Psoas muscle (tissue), 8 donors: ENCODE measurements at places on chromosomes 11 and 22. TPM values are rescaled to one million over a fixed set of nuclear protein-coding genes. Genes with fewer than 3 reads are reported as not detected.
A peak's percentile ranks its signal among the peaks of the same experiment; 100 is the strongest.

DNA sequence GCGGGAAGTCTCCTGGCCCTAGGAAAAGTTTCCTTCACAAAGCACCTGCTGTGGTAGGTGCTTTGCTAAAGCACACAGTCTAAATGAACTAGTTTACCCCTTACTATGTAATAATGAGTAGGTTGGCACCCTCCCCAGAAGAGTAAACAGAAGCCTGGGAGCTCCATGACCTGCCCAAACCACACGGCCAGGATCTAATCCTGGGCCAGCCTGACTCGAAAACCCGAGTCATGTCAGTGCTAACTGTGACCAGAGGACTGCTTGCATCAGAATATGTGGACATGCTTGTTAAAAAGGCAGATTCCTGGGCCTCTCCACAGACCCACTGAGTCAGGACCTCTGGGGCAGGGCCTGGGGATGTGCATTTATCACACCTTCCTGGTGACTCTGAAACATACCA is 67.7 kb downstream of the PANX1 start:
- no peaks in the 10 kb centered on the region for H3K4me1 ChIP-seq
- H3K36me3 ChIP-seq: no peaks in the 10 kb centered on the region
- no peak overlapping the region for H3K4me3 ChIP-seq

Gene TTC12
- 4.6 TPM for total RNA-seq

DNA sequence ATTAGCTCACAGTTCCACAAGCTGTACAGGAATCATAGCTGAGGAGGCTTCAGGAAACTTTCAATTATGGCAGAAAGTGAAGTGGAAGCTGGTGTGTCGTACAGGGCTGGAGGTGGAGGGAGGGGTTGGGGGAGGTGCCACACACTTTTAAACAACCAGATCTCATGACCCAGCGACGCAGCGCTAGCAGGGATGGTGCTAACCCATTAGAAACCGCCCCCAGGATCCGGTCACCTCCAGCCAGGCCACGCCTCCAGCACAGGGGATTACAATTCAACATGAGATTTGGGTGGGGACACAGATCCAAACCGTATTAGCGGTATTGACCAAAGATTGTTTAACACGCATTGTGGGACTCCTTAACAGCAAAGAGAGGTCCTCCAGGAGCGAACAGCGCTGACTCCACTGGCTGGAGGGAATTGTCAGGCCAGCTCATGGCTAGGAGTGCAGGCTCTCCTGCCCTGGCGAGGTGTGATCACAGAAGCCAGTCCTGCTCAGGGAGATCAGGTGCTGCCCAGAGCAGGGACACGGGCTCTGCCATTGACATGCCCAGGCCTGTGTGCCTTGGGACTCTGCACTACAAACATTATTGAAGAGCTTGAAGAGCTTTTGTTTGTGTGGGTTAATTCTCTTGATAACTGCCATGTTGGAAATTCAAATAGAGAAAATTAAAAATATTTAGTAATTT is 215.3 kb downstream of the TBC1D22A start:
- H3K4me3 ChIP-seq: no peak overlapping the region
- H3K36me3 ChIP-seq: no peaks in the 10 kb centered on the region
- no peak for DNase-seq
- H3K27me3 ChIP-seq: no peaks in the 10 kb centered on the region
- no peaks in the 10 kb centered on the region for H3K4me1 ChIP-seq

Gene HDHD5
- 46.7 TPM for total RNA-seq

Gene NUCB2
- total RNA-seq: 42.3 TPM

DNA sequence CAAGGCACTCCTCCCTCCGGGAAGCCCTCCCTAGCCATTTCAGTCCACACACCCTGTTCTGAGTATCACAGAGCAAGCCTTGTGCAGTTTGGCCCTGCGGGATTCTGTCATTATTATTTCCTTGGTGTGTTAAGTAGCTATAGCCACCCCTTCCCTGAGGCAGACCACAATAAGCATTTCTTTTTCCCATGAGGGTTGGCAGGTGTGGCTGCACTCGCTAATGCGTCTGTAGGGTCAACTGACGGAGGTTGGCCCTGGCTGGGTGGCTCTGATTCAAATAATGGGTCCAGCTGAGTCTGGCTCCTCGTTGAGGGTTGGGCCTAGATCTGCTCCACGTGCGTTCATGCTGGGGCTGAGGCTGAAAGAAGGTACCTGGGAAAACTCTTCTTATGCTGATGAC is 5.1 kb downstream of the F2 start:
- no peak overlapping the region for H3K27ac ChIP-seq
- no peaks in the 10 kb centered on the region for H3K36me3 ChIP-seq
- H3K27me3 ChIP-seq: no peaks in the 10 kb centered on the region
- H3K4me3 ChIP-seq: no peak overlapping the region
- no peak for DNase-seq

GRCh38 chr11:64339754-64340408 is at the start of gene CCDC88B:
Gene CCDC88B, plus strand, starts transcription at chr11:64340204. Its CDS starts 63 bp downstream, at chr11:64340267.
- H3K36me3 ChIP-seq: no peaks in the 10 kb centered on the region
- H3K4me1 ChIP-seq: peaks cover 5% of the 10 kb centered on the region
- H3K4me3 ChIP-seq: no peak within 1 kb of the TSS
- H3K27ac ChIP-seq: no peak within 1 kb of the TSS

Gene POTEH
- not detected for total RNA-seq

Gene TEX12
- not detected for total RNA-seq

GRCh38 chr11:72788241-72788640 is 5.6 kb downstream of the STARD10 start:
- no peaks in the 10 kb centered on the region for H3K36me3 ChIP-seq
- peaks cover 16% of the 10 kb centered on the region for H3K4me1 ChIP-seq
- DNase-seq: no peak
- H3K27me3 ChIP-seq: no peaks in the 10 kb centered on the region
- no peak overlapping the region for H3K27ac ChIP-seq
- no peak overlapping the region for H3K4me3 ChIP-seq

- H3K4me3 ChIP-seq: no peak overlapping the region
- DNase-seq: no peak
- H3K4me1 ChIP-seq: no peaks in the 10 kb centered on the region
Measured at GRCh38 chr11:19020831-19021230, 39.7 kb downstream of the MRGPRX2 start.

Gene TSGA10IP
- total RNA-seq: not detected

DNA sequence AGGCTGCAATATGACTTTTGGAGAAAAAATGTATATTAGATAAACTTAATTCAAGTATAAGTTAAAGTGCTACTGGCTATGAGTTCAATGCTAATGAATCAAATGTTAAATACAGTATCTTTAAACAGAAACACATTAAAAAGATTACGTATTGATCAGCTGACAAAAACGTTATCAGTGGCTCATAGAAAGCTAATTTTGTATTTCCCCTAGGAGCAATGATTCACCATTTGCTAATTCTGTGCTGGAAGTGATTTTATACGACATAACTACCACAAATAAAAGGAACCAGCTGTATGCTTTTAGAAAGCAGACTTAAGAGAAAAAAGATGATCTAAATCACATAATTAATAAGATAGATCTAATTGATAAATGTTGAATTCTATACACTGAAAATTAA is 43.6 kb downstream of the MRE11 start:
- no peaks in the 10 kb centered on the region for H3K36me3 ChIP-seq
- no peak overlapping the region for H3K4me3 ChIP-seq
- H3K27me3 ChIP-seq: no peaks in the 10 kb centered on the region

DNA sequence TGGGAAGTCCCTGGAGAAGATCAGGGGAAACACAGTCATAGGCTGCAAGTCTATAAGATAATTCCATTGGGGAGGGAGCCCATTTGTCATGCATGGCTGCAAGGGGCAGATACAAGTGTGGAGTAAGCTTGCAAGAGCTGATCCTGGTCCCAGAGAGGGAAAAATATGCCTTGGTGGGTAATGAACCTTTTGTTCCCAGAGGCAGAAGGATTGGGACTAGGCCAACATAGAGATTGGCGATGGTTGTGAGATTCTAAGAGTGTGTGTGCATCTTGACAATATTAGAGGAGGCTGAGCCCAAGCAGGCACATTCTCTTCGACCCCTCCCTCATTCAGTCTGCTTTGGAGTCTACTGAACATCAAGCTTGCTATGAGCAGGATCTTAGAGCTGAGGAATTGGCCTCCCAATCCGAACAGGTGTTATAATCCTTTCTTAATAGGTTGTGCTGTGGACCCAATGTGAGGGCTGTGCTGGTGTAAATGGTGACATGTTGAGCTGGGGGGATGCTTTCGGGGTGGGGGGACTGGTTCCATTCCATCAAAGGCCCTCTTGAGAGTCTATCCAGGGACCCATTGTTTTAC is 18.4 kb downstream of the MIAT start:
- H3K4me3 ChIP-seq: no peak overlapping the region
- H3K27me3 ChIP-seq: no peaks in the 10 kb centered on the region
- peaks cover 22% of the 10 kb centered on the region for H3K4me1 ChIP-seq
- H3K36me3 ChIP-seq: peaks cover 6% of the 10 kb centered on the region
- H3K27ac ChIP-seq: no peak overlapping the region

DNA sequence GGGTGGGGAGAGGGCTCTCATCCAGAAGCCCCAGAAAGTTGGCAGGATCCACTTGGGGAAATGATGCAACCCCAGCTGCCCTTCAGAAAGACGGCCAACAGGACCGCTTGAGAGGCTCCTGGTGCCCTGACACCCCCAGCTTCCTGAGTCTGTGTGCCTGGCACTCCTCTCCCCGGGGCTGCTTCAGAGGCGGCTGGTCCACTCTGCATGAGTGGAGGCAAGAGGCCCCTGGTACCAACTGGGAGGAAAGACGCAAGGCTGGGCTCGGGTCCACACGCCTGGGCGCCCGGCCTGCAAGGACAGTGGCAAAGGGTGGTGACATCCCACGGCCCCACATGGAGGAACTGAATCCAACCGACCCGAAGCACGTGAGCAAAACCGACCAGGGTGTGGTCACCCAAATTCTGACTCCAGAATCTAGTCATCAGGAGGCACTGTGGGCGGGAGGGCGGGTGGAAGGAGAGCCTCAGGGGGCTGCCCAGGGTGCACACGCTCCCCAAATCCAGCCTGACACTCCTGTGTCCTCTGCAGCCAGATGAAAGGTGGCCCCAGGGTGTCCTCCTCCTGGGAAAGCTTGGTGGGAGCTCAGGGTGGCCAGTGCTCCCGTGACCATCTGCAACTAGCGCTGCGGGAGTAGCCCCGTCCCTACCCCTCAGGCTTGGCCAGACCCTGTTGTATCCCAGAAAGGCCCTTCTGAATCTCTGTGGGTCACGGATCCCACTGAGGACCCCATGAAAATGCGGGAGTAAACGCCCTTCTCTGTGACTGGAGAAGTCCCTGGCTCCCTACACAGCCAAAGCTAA is 3.7 kb downstream of the RNH1 start:
- peak; percentile 77 for DNase-seq
- peaks cover 40% of the 10 kb centered on the region for H3K36me3 ChIP-seq
- H3K4me1 ChIP-seq: peaks cover 30% of the 10 kb centered on the region
- peak overlapping the region; percentile 60 for H3K27ac ChIP-seq
- peak overlapping the region; percentile 92 for H3K4me3 ChIP-seq
- H3K27me3 ChIP-seq: no peaks in the 10 kb centered on the region

Gene GAB4
- not detected for total RNA-seq

DNA sequence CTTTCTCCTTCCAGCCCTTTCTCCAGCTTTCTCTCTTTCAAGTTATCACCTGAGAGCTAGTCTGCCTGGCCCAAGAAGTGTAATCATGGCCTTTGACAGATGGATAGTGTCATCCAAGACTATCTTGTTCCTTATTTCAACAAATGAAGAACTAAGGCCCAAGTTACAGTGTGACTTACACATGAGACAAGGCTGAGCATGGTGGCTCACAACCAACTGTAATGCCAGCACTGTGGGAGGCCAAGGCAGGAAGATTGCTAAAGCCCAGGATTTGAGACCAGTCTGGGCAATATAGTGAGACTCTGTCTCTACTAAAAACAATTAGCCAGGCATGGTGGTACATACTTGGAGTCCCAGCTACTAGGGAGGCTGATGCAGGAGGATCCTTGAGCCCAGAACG is 3.7 kb upstream of the RANGAP1 start:
- no peak overlapping the region for H3K27ac ChIP-seq
- DNase-seq: no peak
- H3K27me3 ChIP-seq: no peaks in the 10 kb centered on the region
- no peaks in the 10 kb centered on the region for H3K36me3 ChIP-seq
- peaks cover 7% of the 10 kb centered on the region for H3K4me1 ChIP-seq

Gene OR10D3
- not detected for total RNA-seq

Gene CDC42BPG
- 0.05 TPM for total RNA-seq

- H3K4me1 ChIP-seq: peaks cover 9% of the 10 kb centered on the region
- H3K4me3 ChIP-seq: no peak overlapping the region
- peak; percentile 77 for DNase-seq
- H3K36me3 ChIP-seq: no peaks in the 10 kb centered on the region
- H3K27ac ChIP-seq: no peak overlapping the region
Measured at GRCh38 chr11:72685560-72686480, 11.6 kb upstream of the PDE2A start.

DNA sequence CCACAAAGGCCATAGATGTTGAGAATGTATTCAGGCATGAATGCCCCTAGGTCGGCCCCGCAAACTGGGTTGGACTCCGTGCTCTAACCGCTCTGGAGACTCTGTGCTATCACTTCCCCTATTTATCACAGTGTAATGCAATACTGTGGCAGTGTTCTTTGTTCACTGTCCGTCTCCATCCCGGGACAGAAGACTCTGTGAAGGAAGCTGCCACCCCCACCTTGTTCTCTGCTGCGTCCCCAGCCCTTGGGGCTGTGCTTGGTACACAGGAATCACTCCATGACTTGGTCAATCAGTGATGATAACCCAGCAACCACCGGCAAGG is 57.6 kb downstream of the TSPAN18 start:
- no peak overlapping the region for H3K4me3 ChIP-seq
- H3K36me3 ChIP-seq: no peaks in the 10 kb centered on the region
- H3K4me1 ChIP-seq: no peaks in the 10 kb centered on the region
- H3K27ac ChIP-seq: no peak overlapping the region
- DNase-seq: no peak

DNA sequence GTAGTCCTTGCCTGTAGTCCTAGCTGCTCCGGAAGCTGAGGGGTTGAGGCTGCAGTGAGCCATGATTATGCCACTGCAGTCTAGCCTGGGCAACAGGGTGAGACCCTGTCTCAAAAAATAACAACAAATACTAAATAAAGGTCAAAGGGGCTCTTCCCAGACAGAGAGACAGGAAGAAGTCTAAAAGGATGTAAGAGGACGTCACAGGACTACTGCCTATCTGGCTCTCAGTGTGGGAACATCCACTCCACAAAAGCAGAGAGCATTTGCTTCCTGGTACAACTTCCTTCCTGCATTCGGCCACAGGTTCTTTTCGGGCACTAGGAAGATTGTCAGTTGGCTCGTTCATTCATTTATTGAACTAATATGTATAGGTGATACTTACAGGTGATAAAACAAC is 110.6 kb downstream of the SGSM3 start:
- no peak overlapping the region for H3K4me3 ChIP-seq
- peaks cover 55% of the 10 kb centered on the region for H3K4me1 ChIP-seq
- H3K36me3 ChIP-seq: no peaks in the 10 kb centered on the region
- H3K27me3 ChIP-seq: no peaks in the 10 kb centered on the region
- H3K27ac ChIP-seq: no peak overlapping the region
- no peak for DNase-seq

Gene GLB1L2
- 1.3 TPM for total RNA-seq

GRCh38 chr22:35458547-35459422 is 58.8 kb downstream of the MCM5 start:
- no peak for DNase-seq
- no peak overlapping the region for H3K27ac ChIP-seq
- H3K4me1 ChIP-seq: no peaks in the 10 kb centered on the region
- H3K4me3 ChIP-seq: no peak overlapping the region
- no peaks in the 10 kb centered on the region for H3K36me3 ChIP-seq

Gene MIAT
- total RNA-seq: 0.40 TPM

Gene POU2AF1
- total RNA-seq: not detected

Gene SOX10
- total RNA-seq: not detected

- no peak overlapping the region for H3K27ac ChIP-seq
Measured at GRCh38 chr11:65183201-65183891, 1.6 kb downstream of the CAPN1 start.
